ENCODE measurements at places on chromosomes 5 and 9. TPM values are rescaled to one million over a fixed set of nuclear protein-coding genes. Genes with fewer than 3 reads are reported as not detected.

Gene SOX30
- total RNA-seq = under 0.01 TPM

Gene TNC
- 457 TPM for total RNA-seq

Gene TRIM7
- 2.3 TPM for total RNA-seq

Gene GRPEL2
- total RNA-seq = 29.6 TPM

Gene LHFPL2
- total RNA-seq = 51.4 TPM

Gene HSPB3
- 21.1 TPM for total RNA-seq

Gene BARHL1
- total RNA-seq = not detected

- peak; percentile 71 for DNase-seq
These were observed 87.6 kb downstream of the S1PR3 start for GRCh38 chr9:89078860-89079259.

DNA sequence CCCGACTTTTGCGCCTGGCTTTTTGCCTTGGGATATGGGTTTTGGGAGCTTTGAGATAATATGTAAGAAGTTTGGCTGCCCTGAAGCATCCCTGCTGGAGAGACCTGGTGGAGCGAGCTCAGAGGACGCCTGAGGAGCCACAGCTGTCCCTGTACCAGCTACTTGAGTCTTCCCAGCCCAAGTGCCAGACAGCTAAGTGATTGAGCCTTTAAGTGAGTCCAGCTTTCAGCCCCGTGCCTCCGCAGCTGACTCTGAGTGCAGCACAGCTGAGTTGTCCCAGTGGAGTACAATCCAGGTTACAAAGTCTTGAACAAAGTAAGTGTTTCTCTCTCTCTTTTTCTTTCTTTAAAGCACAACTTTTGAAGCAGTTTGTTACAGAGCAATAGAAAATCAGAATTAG is 203.8 kb upstream of the DAP start:
- no peak for DNase-seq

DNA sequence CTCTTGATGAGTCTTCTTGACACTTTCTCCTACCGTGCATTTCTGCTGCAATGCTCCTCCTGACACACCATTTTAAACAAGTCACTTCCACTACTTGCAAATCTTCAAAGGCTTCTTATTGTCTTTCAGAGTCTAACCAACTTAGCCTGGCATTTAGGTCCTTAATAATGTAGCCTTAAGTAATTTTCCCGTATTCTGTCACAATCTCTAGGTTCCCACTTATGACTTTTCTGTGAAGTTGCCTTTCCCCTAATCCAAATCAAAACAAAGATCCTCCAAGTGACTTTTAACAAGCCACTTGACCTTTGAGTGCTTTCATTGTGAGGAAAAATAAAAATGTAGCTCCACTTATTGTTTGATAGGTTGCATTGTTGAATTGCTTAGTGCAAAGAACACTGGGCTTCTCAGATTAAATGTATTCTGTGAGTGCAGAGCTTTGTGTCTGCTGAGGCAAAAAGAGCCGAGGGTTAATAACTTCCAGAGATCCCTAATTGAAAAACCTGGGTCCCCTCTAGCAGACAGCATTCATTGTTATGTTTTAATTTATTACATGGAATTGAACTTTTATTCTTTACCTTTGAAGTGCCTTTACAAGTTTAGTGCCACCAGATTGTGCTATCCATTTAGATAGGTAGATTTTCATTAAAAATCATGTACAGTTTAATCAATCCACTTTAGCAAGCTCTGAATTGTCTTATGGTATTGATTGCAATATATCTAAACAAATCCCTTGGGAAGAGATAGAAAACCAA is 341.7 kb upstream of the TYRP1 start:
- DNase-seq = no peak

- no peak for DNase-seq
These were observed 485.6 kb upstream of the NUDT12 start for GRCh38 chr5:104048231-104048630.

GRCh38 chr5:137498301-137498735 is 808 bp downstream of the SPOCK1 start:
- DNase-seq = peak; percentile 51

GRCh38 chr5:43034591-43034968 is 5.5 kb downstream of the ANXA2R start:
- DNase-seq = peak; percentile 84

DNA sequence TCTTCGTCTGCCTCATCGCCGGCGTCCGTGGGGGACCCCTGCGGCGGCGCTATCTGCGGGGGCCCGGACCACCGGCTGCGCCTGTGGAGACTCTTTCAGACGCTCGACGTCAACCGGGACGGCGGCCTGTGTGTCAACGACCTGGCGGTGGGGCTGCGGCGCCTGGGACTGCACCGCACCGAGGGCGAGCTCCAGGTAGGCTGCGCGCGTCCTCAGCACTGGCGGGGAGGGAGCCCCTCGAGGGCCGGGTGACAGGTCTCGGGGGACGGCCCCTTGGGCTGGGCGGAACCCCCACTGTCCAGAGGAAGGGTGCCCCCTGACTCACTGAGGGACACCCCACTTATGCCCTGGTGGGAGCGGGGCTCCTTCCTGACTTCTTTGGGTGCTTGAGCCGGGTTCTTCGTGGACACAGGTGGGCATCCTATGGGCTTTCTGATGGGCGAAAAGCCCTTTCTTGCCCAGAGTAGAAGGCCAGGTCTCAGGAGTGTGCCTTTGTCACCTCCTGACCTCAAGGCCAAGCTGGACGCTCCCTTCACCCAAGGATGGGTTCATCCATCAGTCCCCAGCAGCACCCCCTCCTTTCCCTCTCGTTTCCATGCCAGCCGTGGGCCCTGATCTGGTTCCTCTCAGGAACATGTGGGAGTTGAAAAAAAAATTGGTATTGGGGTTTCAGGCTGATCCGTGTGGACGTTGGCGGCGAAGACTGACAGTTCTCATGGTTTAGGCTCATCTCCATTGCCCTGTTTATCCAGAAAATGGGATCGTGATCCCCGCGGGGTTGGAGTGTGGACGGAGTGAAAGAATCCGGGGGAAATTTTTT is 564 bp downstream of the SLC25A25 start:
- no peak for DNase-seq

- no peak for DNase-seq
These were observed 311.2 kb upstream of the SEMA6A start for GRCh38 chr5:116885825-116886224.

DNA sequence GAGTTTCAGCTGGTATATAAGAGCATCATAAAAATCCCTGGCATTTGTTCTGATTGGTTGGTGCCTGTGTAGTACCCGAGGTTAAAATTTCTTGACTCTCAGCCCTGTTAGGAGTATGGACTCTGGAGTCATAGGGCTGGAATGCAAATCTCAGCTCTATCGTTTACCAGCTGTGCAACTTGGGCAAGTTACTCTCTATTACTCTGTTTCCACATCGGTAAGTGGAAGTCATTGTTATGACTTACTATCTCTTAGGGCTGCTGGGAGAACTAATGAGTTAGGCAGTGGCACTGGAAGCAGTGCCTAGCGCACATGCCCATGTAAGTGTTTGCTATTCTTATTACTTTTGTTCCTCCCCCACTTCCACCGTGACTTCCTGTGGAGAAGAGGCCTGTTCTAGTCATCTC is 141.6 kb downstream of the BOD1 start:
- DNase-seq = peak; percentile 84

DNA sequence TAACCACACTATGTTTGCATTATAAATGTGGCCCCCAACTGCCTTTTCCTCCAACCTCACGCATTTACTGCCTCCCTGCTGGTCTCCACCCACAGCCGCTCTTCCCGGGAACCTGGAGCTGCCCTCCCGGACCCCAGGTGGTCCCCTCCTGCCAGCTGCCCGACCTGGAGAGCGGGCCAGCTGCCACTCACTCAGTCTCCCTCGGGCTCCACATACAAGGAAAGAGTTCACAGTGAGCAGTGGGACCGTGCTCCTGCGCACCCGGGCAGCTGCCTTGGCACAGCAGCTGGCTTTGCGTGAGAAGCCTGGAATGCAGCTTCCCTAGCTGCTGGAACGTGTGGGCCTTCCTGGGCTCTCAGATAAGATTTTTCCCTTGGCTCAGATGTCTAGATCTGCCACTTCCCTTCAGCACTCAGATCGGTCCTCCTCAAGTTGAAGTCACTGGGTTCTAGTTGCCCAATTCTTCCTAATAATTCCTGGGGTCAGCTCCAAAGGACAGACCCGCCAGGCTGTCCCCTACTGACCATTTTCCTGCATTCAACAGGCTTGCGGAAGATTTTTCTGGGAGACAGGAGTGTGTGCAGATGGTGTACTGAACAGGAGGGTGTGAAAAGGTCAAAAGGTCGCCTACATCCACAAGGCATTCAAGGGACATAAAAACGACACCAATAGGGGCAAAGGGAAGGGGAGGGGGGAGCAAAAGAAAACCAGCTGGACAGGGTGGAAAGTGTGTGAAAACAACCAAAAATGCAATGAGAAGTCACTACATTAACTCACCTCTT is 69.1 kb downstream of the MYO10 start:
- DNase-seq = peak; percentile 76

- no peak for DNase-seq
These were observed 5.1 kb downstream of the MYMK start for GRCh38 chr9:133519693-133520092.
